ENCODE measurements at places on chromosomes 6 and 20.

DNA sequence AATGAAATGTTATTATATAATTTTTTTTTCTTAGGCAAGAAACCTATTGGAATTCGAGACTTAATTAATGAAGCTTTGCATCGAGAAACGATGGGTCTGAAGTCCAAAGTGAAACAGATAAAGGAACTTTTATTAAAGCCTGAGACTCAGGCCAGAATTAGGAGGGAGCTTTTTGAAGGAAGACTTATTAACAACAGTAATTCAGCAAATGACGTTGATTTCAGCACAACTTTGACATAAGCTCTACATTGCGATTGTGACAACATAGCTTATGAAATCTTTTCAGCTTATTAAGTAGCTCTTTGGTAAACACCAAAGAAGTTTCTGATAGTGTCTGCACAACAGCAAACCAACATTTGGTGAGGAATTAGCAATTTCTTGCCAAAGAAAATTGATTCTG lies 147.1 kb downstream of the AKAP7 start:
- peaks cover 16% of the 10 kb centered on the region for H3K4me1 ChIP-seq
- no peaks in the 10 kb centered on the region for H3K27me3 ChIP-seq
- H3K36me3 ChIP-seq, result no peaks in the 10 kb centered on the region
- no peak for DNase-seq
- no peak overlapping the region for H3K27ac ChIP-seq

- DNase-seq, result no peak
- H3K36me3 ChIP-seq, result no peaks in the 10 kb centered on the region
- H3K27me3 ChIP-seq, result no peaks in the 10 kb centered on the region
- no peaks in the 10 kb centered on the region for H3K4me1 ChIP-seq
Measured at GRCh38 chr6:80449726-80450125, 343.3 kb downstream of the BCKDHB start.

DNA sequence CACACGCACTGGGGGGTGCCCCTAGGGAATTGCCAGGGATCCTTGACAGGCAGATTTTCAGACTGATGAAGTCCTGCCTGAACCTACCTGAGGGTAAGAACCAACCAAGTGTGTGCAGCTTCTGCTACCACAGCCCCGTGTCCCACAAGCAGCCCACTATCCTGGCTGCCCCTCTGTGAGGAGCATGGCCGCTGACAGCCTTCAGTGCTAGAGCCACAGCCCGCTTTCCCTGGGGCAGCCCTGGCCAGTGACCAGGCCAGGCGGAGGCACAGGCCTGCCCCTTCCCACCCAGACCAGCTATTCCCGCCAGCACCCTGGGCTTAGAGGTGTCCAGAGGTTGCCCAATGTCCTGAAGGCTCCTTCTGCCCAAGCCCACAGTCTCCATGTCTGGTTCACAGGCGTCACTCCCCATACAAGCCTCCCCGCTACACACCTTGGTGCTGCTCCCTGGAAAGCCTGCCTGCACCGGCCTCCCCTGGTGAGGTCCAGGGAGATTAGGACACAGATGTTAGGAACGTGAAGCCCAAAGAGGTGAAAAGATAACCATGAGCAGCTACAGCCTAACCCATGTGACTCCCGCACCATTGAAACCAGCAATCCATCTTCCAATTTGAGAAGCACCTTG lies 207.0 kb downstream of the SYNDIG1 start:
- no peaks in the 10 kb centered on the region for H3K36me3 ChIP-seq
- no peak overlapping the region for H3K4me3 ChIP-seq
- no peaks in the 10 kb centered on the region for H3K27me3 ChIP-seq
- DNase-seq, result no peak

- no peaks in the 10 kb centered on the region for H3K36me3 ChIP-seq
- H3K4me3 ChIP-seq, result no peak overlapping the region
- no peak overlapping the region for H3K27ac ChIP-seq
- no peaks in the 10 kb centered on the region for H3K27me3 ChIP-seq
- H3K4me1 ChIP-seq, result no peaks in the 10 kb centered on the region
Measured at GRCh38 chr6:40427196-40427595, 160.0 kb downstream of the LRFN2 start.

DNA sequence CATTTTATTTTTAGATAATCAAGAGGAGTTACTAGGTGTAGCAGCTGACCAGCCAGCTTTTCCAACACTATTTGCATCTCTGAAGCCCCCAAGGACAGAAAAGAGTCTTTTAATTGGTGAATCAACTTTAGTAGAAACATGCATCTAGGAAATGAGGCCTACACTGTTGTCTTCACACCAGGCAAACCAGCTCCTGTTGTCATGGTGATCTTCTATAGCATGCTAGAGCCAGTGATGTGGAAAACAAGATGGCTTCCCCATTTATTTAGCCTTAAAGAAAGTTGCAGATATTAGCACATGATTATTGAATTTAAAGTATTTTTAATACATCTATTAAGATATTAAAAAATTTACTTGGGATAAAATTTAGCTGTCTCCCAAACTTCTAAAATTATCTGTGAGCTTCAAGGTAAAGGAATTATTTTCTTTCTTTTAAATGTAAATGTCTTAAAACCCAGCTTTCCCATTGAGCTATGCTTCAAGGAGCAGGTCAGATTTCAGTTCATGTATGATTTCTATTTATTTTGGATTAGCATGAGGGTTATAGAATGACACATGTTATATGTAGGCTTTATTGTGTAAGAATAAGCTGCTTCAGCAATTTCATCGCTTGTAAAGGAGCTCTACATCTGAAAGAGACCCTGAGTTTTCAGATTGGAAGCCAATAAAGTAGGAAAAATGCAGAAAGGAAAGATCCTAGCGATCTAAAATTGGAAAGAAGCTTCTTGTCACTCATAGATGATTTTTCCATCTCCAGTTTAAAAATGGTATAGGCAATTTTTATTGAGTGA lies 564.9 kb upstream of the CITED2 start:
- H3K27ac ChIP-seq, result no peak overlapping the region
- no peaks in the 10 kb centered on the region for H3K4me1 ChIP-seq
- no peaks in the 10 kb centered on the region for H3K27me3 ChIP-seq
- H3K4me3 ChIP-seq, result no peak overlapping the region

GRCh38 chr20:33507461-33507860 lies 17.6 kb downstream of the CBFA2T2 start:
- H3K36me3 ChIP-seq, result no peaks in the 10 kb centered on the region
- H3K27ac ChIP-seq, result no peak overlapping the region
- H3K4me1 ChIP-seq, result no peaks in the 10 kb centered on the region
- no peak for DNase-seq

DNA sequence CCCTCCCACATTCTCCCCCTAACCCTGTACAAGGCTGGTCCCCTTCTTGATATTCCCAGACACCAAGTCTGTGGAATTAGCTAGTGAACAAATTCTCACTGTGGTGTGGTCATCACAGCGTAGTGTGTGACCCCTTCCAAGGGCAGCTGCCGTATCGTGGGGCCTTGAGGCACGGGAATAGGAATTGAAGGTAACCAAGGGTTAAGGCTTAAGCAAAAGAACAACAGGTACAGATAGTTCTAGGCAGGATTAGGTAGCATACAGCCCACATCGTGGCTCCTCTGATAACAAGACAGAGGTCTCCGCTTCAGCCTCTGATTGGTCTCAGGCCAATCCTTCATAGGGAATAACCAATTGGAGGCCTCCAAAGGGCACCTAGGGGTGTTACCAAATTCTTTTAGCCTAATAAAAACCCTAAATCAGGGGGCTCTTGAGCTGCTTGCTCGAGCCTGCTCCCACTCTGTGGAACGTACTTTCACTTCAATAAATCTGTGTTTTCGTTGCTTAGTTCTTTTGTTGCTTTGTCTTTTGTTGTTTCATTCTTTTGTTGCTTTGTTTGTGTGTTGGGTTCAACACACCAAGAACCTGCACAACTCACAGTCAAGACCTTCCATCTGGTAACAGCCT lies 64.7 kb downstream of the GPR6 start:
- no peaks in the 10 kb centered on the region for H3K36me3 ChIP-seq
- no peak overlapping the region for H3K27ac ChIP-seq
- no peak for DNase-seq
- H3K4me3 ChIP-seq, result no peak overlapping the region
- no peaks in the 10 kb centered on the region for H3K27me3 ChIP-seq
- H3K4me1 ChIP-seq, result no peaks in the 10 kb centered on the region

DNA sequence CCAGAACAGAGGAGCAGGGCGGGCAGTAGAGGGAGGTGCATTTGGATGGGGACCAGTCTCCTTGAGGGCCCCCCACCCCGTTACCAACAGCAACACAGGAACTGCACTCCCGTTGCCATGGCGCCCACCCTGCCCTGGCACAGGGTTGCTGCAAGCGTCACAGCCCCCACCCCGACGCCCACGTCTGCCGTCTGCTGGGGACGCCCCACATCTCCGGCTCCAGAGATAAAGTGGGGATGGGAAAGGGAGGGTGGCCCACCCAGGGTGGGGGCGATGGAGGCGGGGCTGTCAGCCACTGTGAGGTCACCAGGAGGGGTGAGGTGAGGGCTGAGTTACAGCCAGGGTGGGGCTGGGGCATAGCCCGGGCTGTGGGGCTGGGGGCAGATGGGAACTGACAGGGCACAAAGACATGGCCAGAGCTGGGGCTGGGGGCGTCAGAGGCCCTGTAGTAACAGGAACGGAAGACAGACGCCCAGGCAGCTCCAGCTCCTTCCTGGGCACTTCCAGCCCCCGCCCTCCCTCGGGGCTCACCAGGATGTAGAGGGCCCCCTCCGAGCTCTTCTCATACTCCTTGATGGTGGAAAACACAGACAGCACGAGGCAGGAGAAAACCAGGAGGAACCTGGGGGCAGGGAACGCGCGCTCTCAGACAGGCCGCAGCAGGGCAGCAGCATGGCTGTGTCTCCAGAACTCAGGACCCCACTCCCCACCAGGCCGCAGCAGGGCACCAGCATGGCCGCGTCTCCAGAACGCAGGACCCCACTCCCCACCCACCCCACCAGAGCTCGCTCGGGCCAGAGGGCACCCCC lies 26.0 kb downstream of the KCNQ2 start:
- no peaks in the 10 kb centered on the region for H3K27me3 ChIP-seq
- no peak for DNase-seq
- no peaks in the 10 kb centered on the region for H3K4me1 ChIP-seq
- no peak overlapping the region for H3K27ac ChIP-seq
- H3K4me3 ChIP-seq, result no peak overlapping the region

DNA sequence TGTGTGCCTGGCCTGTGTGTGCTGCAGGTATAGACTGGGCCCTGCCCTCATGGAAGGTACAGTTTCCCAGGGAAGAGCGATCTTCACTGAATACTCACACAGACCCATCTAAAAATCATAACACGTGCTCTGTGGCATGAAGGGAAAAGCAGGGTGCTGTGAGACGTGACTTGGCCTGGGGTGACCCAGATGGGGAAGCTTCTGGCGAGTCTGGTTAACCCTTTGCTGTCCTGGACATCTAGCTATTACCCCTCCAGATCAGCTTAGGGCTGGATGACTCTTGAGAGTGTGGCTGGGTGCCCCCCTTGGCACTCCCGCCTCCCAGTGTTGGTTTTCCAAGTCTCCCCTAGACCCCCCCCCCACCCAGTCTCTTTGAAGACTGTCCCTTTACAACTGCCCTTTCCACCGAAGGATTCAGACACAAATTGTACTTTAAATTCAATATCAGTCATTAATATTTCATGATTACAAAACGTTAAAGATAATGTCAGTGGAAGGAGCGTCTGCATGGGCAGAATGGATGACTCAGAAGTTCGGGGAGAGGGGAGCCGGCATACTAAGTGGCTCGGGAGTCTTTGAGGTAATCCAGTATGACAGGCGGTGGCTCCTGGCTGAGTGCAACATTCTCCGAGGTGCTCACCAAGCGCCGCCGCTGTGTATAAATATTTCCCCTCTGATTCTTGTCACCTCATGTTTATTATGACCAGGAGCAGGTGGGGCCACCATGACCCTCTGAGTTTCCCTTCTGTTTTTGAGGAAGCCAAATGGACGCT lies 77.3 kb downstream of the CD40 start:
- peaks cover under 1% of the 10 kb centered on the region for H3K4me1 ChIP-seq
- H3K27ac ChIP-seq, result no peak overlapping the region
- no peaks in the 10 kb centered on the region for H3K27me3 ChIP-seq
- no peaks in the 10 kb centered on the region for H3K36me3 ChIP-seq
- no peak for DNase-seq
- H3K4me3 ChIP-seq, result no peak overlapping the region

DNA sequence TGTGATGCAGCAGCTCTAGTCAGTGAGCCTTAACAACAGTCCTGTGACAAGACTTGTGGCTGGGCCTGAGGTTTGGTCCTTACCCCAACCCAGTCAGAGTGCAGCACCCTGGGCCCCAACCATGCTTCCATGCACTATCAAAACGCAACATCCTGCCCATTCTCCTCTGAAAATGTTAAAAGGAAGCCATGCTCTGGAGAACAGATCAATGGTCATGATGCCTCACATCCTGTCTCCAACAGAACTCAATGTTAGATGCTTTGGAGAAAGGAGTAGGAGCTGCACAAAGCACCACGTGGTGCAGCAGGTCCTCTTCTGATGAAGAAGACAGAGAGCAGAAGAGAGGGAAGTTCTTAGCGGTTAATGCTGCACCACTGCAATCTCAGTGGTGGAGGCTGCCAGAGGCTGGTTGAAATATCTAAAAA lies 41.9 kb downstream of the TRAM2 start:
- no peak for DNase-seq
- no peaks in the 10 kb centered on the region for H3K27me3 ChIP-seq
- H3K27ac ChIP-seq, result no peak overlapping the region
- peaks cover 39% of the 10 kb centered on the region for H3K4me1 ChIP-seq

GRCh38 chr20:17904027-17904426 lies 64.6 kb downstream of the SNX5 start:
- no peaks in the 10 kb centered on the region for H3K27me3 ChIP-seq
- no peak overlapping the region for H3K4me3 ChIP-seq
- no peak overlapping the region for H3K27ac ChIP-seq
- no peaks in the 10 kb centered on the region for H3K36me3 ChIP-seq
- no peak for DNase-seq
- no peaks in the 10 kb centered on the region for H3K4me1 ChIP-seq

- H3K27me3 ChIP-seq, result no peaks in the 10 kb centered on the region
- no peak for DNase-seq
- no peaks in the 10 kb centered on the region for H3K4me1 ChIP-seq
- H3K4me3 ChIP-seq, result no peak overlapping the region
- no peak overlapping the region for H3K27ac ChIP-seq
- no peaks in the 10 kb centered on the region for H3K36me3 ChIP-seq
Measured at GRCh38 chr6:131460614-131461000, 112.4 kb upstream of the ARG1 start.
